ENCODE measurements at places on chromosomes 12 and 14. TPM values are rescaled to one million over a fixed set of nuclear protein-coding genes. Genes with fewer than 3 reads are reported as not detected.

DNA sequence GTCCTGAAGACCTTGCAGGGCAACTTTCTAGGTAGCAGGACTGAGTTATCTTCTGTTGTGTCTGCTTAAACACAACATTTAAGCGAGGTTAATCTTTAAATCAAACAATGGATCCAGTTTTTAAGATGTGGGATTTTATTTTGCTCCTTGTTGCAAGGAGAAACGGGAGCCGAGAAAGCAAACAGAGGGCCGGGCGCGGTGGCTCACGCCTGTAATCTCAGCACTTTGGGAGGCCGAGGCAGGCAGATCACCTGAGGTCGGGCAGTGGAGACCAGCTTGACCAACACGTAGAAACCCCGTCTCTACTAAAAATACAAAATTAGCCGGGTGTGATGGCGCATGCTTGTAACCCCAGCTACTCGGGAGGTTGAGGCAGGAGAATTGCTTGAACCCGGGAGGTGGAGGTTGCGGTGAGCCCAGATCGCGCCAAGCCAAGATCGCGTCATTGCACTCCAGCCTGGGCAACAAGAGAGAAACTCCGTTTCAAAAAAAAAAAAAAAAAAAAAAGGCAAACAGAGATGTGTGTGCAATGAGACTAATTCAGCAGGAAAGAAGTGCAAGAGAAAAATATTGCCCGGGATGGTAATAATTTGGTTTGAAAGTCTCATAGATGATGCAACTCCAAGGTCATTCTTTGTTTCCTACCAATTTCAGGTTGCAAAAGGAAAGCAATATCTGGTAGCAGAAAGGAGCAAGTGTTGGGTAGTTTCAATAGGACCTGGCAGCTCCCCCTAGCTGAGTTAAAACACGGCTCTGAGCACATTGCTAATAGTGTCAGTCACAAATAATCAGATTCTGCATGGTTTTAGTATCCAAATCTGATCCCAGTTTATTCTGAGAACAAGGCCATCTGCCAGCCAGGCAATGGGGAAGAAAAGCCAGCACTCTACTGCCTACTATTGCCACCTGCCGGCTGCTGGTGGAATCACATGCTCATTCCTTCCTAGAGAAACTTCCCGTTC lies 141.4 kb downstream of the PPM1H start:
- DNase-seq = peak; percentile 93
- no peaks in the 10 kb centered on the region for H3K36me3 ChIP-seq
- H3K4me3 ChIP-seq = no peak overlapping the region
- no peaks in the 10 kb centered on the region for H3K4me1 ChIP-seq
- H3K27me3 ChIP-seq = no peaks in the 10 kb centered on the region
- H3K27ac ChIP-seq = no peak overlapping the region

DNA sequence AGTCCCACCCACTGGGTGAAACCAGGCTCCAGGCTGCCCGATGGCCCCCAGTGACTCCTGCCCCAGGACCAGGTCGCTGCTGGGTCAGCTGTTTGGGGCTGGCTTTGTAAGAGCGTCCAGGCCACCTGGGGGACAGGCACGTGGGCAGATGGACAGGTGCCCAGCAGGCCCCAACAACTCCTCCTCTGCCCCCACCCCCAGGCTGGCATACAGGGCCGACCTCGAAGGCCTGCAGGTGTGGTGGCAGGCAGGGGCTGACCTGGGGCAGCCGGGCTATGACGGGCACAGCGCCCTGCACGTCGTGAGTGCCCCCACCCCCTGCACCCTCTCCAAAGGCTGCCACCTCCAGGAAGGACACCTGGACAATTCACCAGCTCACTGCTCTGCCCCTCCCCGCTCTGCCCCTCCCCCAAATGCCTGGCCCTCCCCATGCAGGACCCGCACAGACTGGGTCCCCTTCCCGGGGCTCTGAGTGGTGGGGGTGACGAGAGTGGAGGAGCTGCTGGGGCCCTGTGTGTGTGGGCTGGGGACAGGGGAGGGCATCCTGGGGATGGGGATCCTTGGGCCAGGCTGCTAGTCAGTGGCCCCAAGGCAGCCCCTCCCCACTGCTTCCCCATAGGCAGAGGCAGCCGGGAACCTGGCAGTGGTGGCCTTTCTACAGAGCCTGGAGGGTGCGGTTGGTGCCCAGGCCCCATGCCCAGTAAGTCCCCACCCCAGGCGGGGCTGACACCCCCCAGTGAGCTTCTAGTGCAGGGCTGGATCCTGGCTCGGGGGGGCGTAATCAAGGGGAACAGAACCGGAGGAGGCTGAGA lies 26.0 kb downstream of the ASPG start:
- H3K36me3 ChIP-seq = no peaks in the 10 kb centered on the region
- H3K4me3 ChIP-seq = no peak overlapping the region
- H3K27ac ChIP-seq = no peak overlapping the region
- H3K27me3 ChIP-seq = peaks cover 8% of the 10 kb centered on the region

EML5 gene
- 10.2 TPM for total RNA-seq

GRCh38 chr14:53943751-53944083 lies 12.9 kb downstream of the BMP4 start:
- no peaks in the 10 kb centered on the region for H3K4me1 ChIP-seq
- H3K4me3 ChIP-seq = no peak overlapping the region
- H3K36me3 ChIP-seq = peaks cover 5% of the 10 kb centered on the region
- no peak for DNase-seq
- no peaks in the 10 kb centered on the region for H3K27me3 ChIP-seq

GRCh38 chr12:28209782-28210181 lies 19.5 kb downstream of the CCDC91 start:
- H3K27me3 ChIP-seq = no peaks in the 10 kb centered on the region
- DNase-seq = no peak
- H3K4me1 ChIP-seq = no peaks in the 10 kb centered on the region
- peaks cover 2% of the 10 kb centered on the region for H3K36me3 ChIP-seq
- no peak overlapping the region for H3K4me3 ChIP-seq

ADGRD1 gene
- total RNA-seq = 66.2 TPM

DNA sequence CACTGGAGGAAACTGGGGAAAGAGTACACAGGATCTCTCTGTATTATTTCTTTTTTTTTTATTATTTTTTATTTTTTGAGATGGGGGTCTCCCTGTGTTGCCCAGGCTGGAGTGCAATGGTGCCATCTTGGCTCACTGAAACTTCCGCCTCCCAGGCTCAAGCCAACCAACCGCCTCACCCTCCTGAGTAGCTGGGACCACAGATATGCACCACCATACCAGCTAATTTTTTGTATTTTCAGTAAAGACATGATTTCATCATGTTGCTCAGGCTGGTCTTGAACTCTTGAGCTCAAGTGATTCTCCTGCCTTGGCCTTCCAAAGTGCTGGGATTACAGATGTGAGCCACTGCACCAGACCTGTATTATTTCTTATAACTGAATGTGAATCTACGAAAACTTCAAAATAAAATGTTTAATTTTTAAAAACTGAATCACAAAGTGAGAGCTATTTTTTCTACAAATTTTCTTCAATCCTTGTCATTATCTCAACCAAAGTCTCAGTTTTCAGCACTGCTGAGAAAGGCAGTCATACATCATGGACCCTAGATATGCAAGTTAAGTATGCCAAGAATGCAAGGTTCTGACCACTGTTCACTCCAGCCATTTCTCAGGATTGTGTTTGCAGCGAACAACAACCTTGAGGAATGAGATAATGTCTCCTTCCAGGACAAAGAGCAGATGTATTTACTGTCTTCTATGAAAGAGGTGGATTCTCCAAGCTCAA lies 2.4 kb downstream of the EAPP start:
- no peak overlapping the region for H3K27ac ChIP-seq
- peaks cover 8% of the 10 kb centered on the region for H3K4me1 ChIP-seq
- H3K27me3 ChIP-seq = no peaks in the 10 kb centered on the region
- DNase-seq = no peak
- H3K4me3 ChIP-seq = no peak overlapping the region

DNA sequence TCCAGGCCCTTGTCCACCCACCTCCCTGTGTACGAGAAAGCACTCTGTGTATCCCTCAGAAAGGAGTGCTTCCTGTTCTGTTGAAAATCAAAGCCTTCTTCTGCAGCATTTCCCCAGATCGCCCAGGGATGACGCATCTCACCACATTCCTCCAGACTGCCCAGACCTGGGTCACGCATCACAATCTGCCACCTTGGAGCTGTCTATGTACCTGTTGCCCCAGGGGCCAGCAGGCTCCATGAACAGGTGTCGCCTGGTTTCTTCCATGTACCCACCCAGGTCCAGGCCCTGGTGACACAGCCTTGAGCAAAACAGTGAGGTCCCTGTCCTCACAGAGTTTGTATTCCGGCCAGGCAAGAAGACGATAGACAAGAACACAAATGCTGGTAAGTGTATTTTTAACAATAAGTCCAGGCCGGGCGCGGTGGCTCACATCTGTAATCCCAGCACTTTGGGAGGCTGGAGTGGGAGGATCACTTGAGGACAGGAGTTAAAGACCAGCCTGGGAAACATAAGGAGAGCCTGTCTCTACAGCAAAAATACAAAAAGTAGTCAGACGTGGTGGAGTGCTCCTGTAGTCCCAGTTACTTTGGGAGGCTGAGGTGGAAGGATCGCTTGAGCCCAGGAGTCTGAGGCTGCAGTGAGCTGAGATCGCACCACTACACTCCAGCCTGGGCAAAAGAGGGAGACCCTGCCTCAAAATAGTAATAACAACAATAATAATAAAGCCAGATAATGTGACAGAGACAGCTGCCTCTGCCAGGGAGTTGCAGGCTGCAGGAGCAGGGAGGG lies 6.8 kb upstream of the PPP1R13B start:
- H3K27ac ChIP-seq = peak overlapping the region; percentile 87
- H3K27me3 ChIP-seq = no peaks in the 10 kb centered on the region
- H3K4me3 ChIP-seq = no peak overlapping the region
- H3K4me1 ChIP-seq = peaks cover 16% of the 10 kb centered on the region
- H3K36me3 ChIP-seq = no peaks in the 10 kb centered on the region

DNA sequence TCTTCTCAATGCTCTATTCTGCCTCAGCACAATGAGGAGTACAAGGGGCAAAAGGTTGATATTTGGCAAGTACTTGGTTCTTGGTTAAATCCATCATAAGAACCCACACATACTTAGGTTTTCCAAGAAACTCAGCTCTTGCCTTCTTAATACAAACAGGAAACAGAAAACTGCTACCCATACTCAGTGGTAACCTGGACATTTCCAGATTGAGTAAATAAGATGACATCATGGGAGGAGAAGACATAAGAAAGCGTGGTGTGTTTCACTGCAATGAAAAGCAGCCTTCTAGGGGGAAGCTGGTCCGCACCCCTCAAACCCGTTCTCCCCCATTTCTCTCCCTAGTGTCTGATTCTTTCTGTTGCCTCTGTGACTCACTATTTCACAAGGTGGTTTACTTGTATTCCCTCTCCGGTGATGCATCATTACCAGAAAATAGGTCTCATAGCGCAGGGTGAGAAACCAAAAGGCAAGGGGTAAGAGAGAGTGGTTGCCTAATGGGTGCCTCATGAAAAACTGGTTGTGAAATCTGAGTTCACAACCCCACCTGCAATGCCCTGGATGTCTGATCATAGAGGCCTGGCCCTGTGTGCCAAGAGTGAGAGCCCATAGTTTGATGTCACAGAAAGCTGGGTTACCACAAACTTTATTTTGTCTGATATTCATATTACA lies 326.5 kb upstream of the TBX3 start:
- H3K4me3 ChIP-seq = no peak overlapping the region
- H3K27ac ChIP-seq = no peak overlapping the region
- DNase-seq = no peak
- no peaks in the 10 kb centered on the region for H3K27me3 ChIP-seq
- H3K36me3 ChIP-seq = no peaks in the 10 kb centered on the region

DNA sequence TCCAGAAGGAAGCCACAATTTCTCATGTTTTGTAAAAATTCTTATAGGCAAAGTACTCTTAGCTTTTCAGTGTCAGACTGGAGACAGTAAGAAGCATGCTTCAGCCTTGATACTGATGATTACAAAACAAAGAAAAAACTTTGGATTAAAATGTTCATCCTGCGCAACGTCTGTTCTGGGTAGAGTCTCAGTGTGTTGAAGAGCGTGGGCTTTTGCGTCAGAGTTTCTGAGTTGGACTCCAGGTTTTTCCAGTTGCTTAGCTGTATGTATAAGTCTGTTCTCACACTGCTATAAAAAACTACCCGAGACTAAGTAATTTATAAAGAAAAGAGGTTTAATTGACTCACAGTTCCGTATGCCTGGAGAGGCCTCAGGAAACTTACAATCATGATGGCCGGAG lies 508.1 kb downstream of the DIO2 start:
- H3K27ac ChIP-seq = no peak overlapping the region
- no peak for DNase-seq

DNA sequence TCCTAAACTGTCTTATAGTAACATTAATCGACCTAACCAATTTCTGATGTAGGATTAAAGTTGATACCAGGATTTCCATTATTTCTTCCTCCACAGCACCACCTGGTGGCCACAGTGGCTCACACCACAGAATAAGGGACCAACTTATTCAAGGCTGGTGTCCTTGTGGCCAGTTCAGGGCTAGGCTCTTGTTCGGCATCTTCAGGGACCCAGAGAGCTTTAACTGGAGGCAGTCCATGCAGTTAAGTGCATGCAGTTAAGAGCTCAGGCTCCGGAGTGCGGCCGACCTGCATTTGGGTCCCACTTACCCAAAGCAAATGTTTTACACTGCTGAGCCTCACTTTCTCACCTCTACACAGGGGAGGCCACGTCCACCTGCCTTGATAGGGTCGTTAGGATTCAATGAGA lies 42.0 kb upstream of the GPR68 start:
- DNase-seq = peak; percentile 82
- H3K4me3 ChIP-seq = no peak overlapping the region
- peaks cover 18% of the 10 kb centered on the region for H3K36me3 ChIP-seq
- no peaks in the 10 kb centered on the region for H3K4me1 ChIP-seq

Data from lung (tissue), 17 donors.